ENCODE measurements at places on chromosomes 1 and 21.

DNA sequence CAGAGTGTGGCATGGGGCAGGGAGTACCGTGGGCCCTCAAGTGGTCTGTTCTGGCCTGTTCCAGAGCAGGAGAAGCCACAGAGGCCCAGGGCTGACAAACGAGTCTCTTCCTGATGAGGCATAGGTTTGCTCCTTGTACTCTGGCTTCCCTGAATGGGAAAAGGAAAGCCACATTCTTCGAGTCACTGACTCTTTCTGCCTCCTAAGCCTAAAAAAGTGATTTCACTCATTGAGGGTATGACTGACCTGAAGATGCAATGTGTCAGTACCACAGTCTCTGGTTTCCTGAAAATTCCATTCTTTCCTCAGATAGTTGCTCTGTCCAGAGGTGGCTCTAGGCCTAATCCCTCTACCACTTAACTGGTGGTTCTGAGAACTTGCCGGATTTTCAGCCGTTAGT, 92.3 kb downstream of the KCNN3 start:
- no peak for DNase-seq

- DNase-seq, result no peak
These were observed 1.4 kb downstream of the HS2ST1 start for GRCh38 chr1:86915737-86916235.

DNA sequence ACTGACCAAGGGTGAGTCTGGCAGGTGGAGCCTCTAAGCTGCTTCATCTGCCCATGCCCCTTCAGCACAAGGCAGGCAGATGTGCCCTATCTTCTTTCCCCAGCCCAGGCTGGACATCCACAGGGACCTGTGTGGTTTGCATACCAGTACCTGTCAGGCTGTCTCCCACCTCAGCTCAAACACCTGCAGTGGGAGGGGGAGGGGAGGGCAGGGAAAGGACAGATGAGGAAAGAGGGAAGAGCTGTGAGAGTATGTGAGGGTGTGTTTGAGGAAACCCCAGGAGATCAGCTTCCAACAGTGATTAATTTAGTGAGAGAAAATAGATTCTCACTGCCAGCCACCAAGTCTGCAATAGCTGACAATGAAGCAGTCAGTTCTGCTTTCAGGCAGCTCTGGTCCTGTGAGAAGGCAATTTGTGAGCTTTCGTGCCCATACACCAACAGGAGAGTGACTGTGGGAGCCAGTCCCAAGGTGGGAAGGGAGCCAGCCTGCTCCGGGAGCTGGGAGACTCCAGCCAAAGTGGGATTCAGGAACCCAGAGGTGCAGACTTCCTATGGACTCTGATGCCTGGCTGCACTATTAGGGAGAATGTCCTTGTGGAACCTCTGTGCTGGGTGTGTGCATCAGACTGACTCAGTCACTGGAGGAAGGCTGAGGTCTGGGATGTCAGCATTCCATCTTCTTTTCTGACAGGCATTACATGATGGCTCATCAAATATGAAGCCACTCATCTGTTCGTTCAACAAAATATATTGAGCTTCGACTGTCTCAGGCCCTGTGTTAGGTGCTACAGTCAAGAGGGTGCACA, 59.7 kb downstream of the TNR start:
- no peak for DNase-seq

DNA sequence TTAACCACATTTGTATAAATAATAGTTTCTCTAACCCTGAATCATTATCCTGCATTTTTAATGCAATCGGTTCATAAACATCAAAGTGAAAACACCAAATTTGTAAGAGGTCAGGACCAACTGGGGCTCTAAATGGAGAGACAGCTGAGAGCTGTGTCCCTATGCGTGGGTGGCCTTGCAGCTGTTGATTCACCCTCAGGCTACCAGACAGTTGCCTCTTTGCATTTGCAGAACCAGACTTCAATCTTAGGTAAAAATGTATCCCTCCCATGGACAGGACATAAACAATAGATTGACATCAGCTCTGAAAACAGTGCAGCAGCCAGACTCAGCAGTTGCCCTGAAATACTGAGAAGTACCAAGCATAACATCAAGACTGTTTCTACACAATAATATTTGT, 8.8 kb upstream of the TGFB2 start:
- no peak for DNase-seq

GRCh38 chr1:239718571-239718970, 332.2 kb downstream of the CHRM3 start:
- DNase-seq, result no peak

All from LNCaP clone FGC (cell line).